Mammary epithelial cell (primary cell): ENCODE measurements at places on chromosomes 13 and 19. TPM values are rescaled to one million over a fixed set of nuclear protein-coding genes. Genes with fewer than 3 reads are reported as not detected.

The MRPL34 gene
- total RNA-seq = 66.7 and 76.3 TPM in 2 replicates

The TNFSF13B gene
- total RNA-seq = 1.7 TPM

The ZNF560 gene
- total RNA-seq = 0.11 and 0.19 TPM in 2 replicates

The ZNF433 gene
- total RNA-seq = 4.5 TPM

The CEACAM4 gene
- not detected for total RNA-seq

The PRR12 gene
- total RNA-seq = 3.5 TPM
